ENCODE measurements at places on chromosomes 2 and 18.

DNA sequence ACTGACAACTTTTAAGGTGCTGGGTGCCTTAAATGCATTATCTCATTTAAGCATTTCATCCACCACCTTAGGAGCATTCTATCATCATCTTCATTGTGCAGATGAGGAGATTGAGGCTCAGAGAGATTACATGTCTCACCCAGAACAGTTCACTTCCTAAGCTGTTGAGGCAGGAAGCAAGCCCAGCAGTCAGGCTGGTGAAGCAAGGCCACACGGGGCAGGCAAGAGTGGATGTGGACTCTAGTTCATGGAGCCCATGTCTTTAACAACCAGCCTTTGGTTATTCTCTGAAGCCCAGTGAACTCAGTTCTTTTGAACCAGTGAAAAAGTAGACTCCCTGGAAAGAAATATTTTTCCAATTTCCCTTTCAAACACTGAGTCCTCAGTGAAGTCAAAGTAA, 294.8 kb upstream of the MGAT5 start:
- DNase-seq: no peak

DNA sequence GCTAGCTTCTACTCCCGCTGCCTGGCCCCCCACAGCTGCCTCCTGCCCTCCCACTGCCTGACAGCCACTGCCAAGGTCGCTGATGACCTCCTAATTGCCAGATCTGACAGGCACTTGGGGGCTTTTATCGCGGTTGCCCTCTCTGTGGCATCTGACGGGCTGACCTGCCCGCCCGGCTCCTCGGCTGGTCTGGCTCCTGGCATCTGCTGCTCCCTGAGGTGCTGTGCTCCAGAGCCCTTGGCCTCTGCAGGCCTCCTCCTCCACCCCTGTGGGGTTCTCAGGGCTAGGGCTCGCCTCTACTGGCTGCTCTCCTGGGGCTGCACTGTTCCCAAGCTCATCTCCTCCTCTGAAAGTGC, 43.1 kb downstream of the INHBB start:
- no peak for DNase-seq

- no peak for DNase-seq
Measured at GRCh38 chr2:184304006-184304405, 294.3 kb upstream of the ZNF804A start.

DNA sequence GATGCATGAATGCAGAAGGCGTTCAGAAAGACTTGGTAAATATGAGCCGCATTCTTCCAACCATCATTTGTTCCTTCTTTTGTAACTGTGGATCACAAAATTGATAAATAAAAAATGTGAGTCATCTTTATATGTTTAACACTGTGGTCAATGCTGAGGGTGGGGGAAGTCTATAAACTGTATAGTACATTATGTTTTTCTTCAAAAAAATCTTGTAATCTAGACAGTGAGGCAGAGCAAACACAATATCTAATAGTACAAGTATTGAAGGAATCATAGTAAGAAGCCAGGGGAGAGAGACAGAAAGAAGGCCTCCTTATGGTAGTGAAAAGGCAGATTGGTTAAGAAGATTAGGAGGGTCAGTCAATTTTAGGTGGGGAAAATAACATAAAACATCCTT, 30.7 kb upstream of the CALCRL start:
- DNase-seq: no peak

- DNase-seq: no peak
Measured at GRCh38 chr2:150174971-150175421, 312.5 kb downstream of the RND3 start.

DNA sequence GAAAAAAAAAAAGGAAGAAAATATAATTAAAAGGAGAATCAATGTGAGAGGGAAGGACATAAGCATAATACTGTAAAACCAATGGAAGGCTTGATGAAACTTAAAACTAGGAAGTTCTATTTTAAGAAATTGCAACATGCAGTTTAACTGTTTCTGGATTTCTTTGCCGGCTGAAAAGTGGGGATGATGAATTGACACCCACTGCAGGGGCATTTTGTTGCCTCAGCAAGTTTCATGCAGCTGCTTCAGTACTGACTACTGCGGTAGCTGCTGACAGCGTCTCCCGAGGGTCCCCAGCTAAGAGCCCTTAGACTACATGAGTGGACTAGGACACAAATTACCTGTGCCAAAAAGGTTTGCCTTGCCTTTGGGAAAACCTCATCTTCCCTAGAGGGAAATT, 69.2 kb downstream of the B3GNT2 start:
- DNase-seq: no peak

- no peak for DNase-seq
Measured at GRCh38 chr2:21646345-21646744, 522.6 kb downstream of the TDRD15 start.

DNA sequence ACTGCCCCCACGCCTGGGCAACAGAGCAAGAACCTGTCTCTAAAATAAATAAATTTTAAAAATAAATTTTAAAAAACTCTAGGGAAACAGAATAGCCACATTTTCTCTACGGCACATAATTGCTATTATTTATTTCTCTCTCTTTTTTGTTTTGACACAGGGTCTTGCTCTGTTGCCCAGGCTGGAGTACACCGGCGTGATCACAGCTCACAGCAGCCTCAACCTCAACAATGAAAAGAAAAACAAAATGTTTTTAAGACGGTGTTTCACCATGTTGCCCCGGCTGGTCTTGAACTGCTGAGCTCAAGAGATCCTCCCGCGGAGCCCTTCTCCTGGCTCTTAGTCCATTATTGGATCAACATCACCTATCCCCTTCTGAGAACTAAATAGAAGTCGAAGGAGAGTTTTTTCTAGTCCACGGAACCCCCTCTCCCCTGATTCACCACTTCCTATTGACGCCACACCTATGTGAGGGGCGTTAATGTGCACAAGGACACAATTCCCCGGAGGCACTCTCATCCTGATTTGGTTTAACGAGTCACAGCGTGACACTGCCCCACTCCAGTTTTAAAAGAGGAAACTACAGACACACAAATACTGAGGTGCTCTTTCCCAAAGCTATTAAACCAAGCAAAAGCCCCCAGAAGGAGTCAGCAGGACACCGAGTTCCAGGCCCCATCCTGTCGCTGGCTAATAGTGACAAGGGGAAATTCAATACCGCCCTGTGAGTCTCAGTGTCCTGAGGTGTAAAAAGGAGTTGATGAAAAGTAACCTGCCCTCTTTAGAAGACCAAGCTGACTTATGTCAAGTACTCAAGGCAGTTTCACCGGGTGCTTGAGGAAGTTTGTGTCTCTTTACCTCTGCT, 1.1 kb downstream of the NPC1 start:
- DNase-seq: peak; percentile 56

DNA sequence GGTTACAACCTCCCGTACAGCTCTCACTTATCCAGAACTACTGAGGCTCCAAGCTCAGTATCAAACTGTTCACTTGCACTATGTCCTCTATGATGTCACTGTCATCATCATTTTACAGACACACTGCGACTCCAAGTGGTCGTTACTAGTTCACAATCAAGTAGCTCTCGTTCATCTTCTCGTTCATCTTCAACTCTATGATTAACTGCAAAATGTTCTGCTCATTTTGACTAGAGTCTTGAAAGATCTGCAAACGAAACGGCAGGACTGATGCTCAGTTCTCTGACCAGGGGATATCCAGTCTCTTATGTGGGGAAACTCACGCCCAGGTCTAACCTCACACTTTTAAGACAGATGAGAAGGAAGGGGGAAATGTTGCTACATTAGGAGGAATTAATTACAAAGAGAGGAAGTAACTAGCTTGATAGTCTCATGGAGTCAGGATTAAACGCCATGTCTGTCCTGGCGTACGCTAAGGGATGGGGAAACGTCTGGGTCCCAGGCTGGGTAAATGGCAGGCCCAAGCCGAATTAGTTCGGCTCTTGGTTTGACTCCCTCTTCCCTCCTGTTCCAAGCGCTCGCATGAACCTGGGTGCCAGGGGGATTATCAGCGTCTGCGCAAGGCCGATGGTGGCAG, 794 bp upstream of the CHCHD5 start:
- DNase-seq: peak; percentile 40

- DNase-seq: no peak
Measured at GRCh38 chr18:686339-687111, 25.9 kb downstream of the ENOSF1 start.

DNA sequence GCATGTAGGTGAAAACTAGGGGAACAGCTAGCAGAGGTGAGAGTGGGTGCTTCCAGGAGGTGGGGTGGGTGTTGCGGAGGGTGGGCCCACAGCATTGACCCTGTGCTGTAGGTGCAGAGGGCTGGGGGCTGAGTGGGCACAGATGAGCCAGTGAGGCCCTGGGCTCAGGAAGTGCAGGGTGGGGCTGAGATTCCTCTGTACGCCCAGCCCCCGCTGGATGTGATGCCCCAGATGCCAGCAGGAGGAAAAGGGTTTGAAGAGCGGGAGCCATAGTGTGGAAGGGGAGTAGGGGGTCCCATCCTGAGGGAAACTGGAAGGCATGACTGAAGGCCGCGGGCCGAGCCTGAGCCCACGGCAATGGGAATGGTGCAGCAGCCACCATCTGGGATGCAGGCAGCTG, 14.1 kb upstream of the OTOS start:
- DNase-seq: no peak

GRCh38 chr2:180327185-180327584, 320.1 kb upstream of the CWC22 start:
- no peak for DNase-seq

DNA sequence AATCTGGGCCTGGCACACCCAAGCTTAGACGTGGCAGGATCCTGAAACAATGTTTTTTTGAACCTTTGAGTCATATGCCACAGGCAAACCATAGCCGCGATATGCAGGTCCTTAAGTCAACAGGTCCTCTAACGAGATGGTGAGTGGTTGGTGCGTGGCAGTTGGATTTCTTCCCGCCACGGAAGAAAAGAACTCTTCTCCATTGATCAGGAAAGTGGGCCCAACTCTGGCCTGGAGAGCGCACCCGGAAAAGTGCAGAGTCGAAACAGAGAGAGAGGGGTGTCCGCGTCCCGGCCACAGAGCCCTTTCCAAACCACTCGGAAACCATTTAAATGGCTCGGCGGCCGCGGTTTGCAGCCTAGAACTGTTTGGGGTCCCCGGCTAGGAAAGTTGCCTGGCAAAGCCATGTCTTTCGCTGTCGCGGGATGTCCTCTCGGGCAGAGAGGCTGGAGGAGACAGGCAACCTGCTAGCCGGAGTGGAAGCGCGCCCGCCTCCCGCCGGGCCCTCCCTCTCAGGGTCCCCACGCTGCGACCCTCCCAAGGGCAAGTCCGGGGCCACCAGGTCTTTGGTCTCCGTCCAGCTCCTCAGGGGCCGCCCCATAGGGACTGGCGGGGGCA, 777 bp downstream of the GALNT3 start:
- DNase-seq: no peak

All from cardiac fibroblast (primary cell).